ENCODE measurements at places on chromosomes 1 and 21. TPM values are rescaled to one million over a fixed set of nuclear protein-coding genes. Genes with fewer than 3 reads are reported as not detected.

Gene DNALI1
- total RNA-seq: not detected

Gene SPRR4
- total RNA-seq: not detected

Gene FCRL1
- not detected for total RNA-seq

Gene AMY2A
- total RNA-seq: not detected

Gene KRTAP19-1
- not detected for total RNA-seq

Gene C4BPA
- not detected for total RNA-seq

Gene LYPLAL1
- total RNA-seq: 50.8 TPM

Gene PAQR6
- 2.0 TPM for total RNA-seq

Gene PPIAL4G
- not detected for total RNA-seq

DNA sequence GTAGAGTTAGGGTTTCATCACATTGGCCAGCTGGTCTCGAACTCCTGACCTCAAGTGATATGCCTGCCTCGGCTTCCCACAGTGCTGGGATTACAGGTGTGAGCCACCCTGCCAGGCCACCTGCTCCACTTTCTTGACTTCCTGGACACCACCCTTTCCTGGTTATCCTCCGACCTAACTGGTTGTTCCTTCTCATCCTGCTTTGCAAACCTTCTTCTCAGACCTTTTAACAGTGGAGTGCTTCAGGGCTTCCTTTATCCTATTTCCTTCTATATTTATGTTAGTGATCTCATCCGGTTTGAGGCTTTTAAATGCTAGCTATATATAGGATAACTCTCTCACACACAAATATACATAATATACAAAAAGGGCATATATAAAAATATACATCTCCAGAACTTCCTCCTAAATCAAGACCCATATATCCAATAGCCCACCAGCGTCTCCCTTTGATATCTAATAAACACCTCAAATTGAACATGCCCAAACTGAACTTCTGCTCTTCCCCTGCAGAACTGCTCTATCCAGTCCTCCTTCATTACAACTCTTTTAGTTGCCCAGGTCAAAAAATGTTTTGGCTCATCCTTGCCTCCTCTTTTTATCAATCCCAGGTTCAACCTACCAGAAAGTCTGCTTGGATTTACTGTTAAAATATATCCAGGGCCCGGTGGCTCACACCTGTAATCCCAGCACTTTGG lies 19.5 kb upstream of the UQCRHL start:
- no peak for DNase-seq

GRCh38 chr1:52102336-52103013 lies 39.4 kb upstream of the ZFYVE9 start:
- no peak for DNase-seq

DNA sequence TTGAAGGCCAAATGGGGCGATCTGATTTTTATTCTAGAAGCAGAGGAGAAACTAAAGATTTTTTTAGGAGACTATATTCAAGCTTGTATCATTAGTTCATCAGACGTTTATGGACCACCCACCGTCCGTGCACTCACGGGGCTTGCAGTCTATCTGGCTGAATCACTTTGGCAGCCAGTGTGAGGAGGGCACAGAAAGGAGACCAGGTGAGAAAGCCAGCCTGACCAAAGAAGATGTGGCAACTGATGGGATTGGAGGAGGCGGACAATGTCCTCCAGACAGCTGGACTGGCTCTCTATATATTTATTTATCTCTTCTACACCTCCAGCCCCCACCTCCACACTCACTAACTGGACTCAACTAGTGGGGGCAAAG lies 822 bp upstream of the ELOVL1 start:
- DNase-seq: peak; percentile 43

- DNase-seq: no peak
Measured at GRCh38 chr1:93746021-93746812, 64.6 kb upstream of the BCAR3 start.

GRCh38 chr1:60894741-60895140 lies 187.6 kb upstream of the NFIA start:
- DNase-seq: no peak

GRCh38 chr21:32878661-32879060 lies 107.1 kb upstream of the PAXBP1 start:
- DNase-seq: no peak

GRCh38 chr21:19830446-19830845 lies 1167.8 kb upstream of the NCAM2 start:
- DNase-seq: no peak

DNA sequence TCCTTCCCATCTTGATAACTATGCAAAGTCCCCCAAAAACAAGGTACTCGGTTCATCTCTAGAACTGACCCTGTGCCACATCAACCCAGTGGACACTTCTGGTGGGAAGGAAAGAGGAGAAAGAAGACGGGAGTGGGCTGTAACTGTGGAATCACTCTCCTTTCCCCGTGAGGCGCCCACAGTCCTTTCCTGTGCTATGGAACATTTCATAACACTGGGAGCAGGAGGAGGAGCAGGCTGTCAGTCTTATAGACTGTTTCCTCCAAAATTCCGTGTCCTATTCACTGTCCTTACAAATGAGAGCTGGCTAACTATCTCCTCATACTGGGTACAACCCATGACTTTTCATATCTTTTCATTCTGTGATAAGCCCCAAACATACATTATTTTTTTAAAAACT lies 40.7 kb downstream of the PLEKHA6 start:
- no peak for DNase-seq

GRCh38 chr21:35381743-35382310 lies 332.7 kb upstream of the RUNX1 start:
- no peak for DNase-seq

DNA sequence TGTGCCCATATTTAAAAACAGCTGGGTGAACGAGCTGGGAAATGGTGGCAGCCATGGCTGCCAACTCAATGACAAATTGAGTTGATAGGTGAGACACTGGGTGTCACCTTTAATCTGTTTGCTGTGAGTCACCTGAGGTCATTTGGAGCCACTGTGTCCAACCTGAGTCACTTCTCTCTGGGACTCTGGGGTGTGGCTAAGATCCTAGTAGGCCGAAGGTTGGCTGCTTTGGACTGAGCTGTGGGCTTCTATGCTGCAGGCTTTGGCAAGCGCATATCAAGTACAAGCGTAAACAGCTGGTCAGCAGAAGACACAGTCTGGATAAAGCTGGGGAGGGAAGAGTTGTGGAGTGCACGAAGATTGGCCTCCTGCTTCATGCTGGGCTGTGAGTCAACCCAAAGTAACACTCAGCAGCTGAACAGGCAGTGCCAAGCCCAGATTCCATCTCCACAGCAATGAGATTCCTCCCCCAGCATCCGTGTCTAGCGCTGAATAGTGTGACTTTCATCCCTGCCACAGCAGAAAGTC lies 24.0 kb downstream of the TEX35 start:
- DNase-seq: peak; percentile 97

DNA sequence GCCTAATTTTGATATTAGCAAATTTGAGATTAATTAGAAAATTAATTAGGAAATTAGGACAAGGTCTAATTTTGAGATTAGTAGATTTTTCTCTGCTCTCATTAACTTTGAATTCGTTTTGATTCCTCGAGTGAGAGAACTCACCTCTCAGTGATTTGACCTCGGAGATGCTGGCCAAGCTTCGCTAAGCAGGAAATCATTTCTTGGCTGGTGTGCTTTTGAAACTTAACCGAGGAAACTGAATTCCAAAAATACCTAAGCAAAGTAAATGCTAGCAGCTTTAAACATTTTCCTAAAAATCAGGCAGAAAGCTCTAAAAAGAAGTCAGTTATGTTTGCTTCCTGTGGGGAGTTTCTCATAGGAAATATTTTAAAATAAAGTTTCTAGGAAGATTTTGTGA lies 34.9 kb downstream of the CDC14A start:
- DNase-seq: peak; percentile 2

GRCh38 chr1:159067699-159068621 lies 8.6 kb downstream of the AIM2 start:
- no peak for DNase-seq

- no peak for DNase-seq
Measured at GRCh38 chr21:14273736-14274538, 58.0 kb downstream of the RBM11 start.

GRCh38 chr1:87744056-87744455 lies 415.4 kb downstream of the LMO4 start:
- DNase-seq: no peak

GRCh38 chr21:35150562-35151226 lies 101.6 kb upstream of the RUNX1 start:
- peak; percentile 76 for DNase-seq

DNA sequence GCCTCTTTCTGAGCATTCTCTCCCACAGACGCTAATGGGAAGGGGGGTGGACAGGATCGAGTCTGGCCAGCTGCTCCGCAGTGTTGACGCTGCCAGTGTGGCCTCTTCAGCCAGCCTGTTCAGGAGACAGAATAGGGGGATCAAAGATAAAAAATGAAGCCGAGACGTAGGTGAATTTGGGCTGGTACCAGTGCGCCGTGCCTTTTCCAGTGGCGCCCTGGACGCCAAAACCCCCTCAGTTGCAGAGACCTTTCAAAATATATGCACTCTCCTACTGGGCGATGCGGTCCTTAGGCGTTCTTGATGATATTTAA lies 1.1 kb downstream of the TTC3 start:
- DNase-seq: no peak

DNA sequence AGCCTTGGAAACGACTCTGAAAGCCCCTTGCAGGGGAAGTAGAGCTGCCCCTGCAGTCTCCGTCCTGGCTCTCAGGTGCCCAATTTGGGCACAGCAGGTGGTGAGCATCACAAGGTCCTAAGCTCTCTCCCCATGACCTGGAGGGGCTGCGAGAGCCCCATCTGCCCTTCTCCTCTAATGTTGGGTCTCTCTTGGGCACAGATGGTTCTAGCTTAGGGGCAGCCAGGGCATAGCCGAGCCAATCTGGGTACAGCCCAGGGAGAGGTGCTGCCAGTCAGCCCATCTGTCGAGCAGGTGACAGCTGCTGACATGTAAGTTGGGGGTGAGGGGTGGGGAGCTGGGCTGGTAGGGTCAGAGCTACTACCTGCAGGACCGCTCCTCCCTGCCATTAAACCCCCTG lies 50.7 kb downstream of the SYT2 start:
- no peak for DNase-seq

DNA sequence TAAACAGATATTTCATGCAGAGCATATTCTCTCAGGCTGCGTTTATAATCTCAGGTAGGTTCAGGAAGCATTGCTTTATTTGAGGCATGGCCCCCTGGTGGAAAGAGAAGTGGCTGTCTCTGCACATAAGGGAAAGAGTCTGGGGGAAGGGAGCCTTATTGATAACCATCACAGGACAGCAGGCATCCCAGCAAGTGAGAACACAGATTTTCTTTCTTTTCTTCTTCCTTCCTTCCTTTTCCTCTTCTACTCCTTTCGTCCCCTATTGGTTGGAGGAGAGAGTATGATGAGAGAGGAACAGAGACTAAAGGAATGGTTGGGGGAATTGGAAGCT lies 21.9 kb downstream of the TSNAX start:
- DNase-seq: peak; percentile 23

GRCh38 chr1:60560701-60561100 lies 487.1 kb upstream of the C1orf87 start:
- no peak for DNase-seq

DNA sequence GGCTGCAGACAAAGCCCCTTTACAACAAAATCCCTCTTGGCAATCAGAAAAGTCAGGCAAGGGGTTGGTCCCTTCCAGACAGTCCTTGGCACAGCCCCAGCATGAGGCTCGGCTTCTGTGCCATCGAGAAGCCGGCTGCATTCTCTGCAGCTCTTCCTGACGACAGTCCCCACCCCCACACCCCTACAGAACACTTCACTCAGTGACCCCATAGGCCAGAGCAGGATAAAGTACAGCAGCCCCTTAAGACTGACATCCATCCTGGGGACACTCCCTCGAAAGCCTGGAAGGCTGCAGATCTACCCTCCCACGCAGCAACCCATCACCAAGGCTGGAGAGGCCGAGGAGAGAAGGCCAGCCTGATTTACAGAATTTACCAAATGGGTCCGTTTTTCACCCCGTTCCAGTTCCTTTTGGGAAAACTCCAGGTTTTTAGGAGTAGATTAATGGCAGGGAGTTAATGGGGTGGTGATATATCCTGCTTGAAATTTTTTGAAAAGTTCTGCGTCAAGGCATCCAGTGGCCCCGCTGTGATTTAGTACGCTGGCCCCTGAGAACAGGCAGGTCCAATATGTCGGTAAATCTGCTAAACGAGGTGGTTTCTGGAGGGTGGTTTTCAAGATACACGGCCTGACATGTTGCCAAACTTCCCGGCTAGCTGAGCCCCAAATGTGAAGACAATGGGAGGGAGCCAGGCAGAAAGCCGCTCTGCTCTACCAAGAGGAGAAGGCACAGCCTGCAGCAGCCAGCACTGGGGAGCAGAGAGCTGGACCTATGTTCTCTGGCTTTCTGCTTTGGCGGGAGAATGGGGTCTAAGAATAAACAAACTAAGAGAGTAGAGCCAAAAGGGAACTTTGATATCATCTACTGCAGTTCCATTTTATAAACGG lies 81.7 kb downstream of the SSBP3 start:
- DNase-seq: no peak

- DNase-seq: no peak
Measured at GRCh38 chr1:241631674-241632073, 8.5 kb downstream of the CHML start.

- no peak for DNase-seq
Measured at GRCh38 chr21:42581336-42581992, 67.8 kb downstream of the SLC37A1 start.

GRCh38 chr21:43307677-43308070 lies 119.3 kb downstream of the SIK1 start:
- no peak for DNase-seq
